Kidney (tissue), 22 donors: ENCODE measurements at places on chromosomes 1 and 21. TPM values are rescaled to one million over a fixed set of nuclear protein-coding genes. Genes with fewer than 3 reads are reported as not detected.

- no peaks in the 10 kb centered on the region for H3K27me3 ChIP-seq
- peaks cover 16% of the 10 kb centered on the region for H3K36me3 ChIP-seq
- no peak for DNase-seq
- H3K4me1 ChIP-seq, result no peaks in the 10 kb centered on the region
These were observed 53.1 kb downstream of the S100B start for GRCh38 chr21:46551636-46552241.

DNA sequence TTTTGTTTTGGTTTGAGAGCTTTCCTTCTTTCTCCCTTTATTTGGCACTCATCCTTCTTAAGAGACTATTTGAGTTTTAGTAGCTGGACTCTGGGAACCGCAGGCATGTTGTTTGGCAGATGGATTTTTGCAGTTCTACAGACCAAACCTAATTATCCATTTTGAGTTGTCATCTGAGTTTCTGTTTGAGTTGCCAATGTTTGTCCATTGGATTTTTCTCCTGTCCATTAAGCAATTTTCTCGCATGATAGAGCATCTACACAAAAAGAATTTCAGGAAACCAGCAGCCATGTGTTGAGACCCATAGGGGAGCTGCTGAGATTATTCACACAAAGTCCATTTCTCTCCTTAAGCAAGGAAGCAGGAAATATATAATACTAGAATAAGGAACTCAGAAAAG is 17.2 kb upstream of the CXADR start:
- no peaks in the 10 kb centered on the region for H3K36me3 ChIP-seq
- no peaks in the 10 kb centered on the region for H3K27me3 ChIP-seq
- DNase-seq, result no peak
- H3K27ac ChIP-seq, result no peak overlapping the region

GRCh38 chr1:217660353-217661062 is 29.4 kb downstream of the SPATA17 start:
- no peaks in the 10 kb centered on the region for H3K36me3 ChIP-seq
- no peak overlapping the region for H3K4me3 ChIP-seq
- H3K4me1 ChIP-seq, result no peaks in the 10 kb centered on the region
- no peak overlapping the region for H3K27ac ChIP-seq
- no peak for DNase-seq

Gene ACOT7
- 23.0 TPM for total RNA-seq

GRCh38 chr1:48726557-48727215 is 50.0 kb downstream of the BEND5 start:
- no peak overlapping the region for H3K4me3 ChIP-seq
- no peaks in the 10 kb centered on the region for H3K4me1 ChIP-seq
- no peaks in the 10 kb centered on the region for H3K27me3 ChIP-seq
- H3K36me3 ChIP-seq, result no peaks in the 10 kb centered on the region
- no peak for DNase-seq

- no peak overlapping the region for H3K4me3 ChIP-seq
- no peak overlapping the region for H3K27ac ChIP-seq
- no peaks in the 10 kb centered on the region for H3K27me3 ChIP-seq
- peaks cover 5% of the 10 kb centered on the region for H3K4me1 ChIP-seq
- DNase-seq, result peak; percentile 87
These were observed 132.0 kb downstream of the FOXD2 start for GRCh38 chr1:47569681-47570470.

DNA sequence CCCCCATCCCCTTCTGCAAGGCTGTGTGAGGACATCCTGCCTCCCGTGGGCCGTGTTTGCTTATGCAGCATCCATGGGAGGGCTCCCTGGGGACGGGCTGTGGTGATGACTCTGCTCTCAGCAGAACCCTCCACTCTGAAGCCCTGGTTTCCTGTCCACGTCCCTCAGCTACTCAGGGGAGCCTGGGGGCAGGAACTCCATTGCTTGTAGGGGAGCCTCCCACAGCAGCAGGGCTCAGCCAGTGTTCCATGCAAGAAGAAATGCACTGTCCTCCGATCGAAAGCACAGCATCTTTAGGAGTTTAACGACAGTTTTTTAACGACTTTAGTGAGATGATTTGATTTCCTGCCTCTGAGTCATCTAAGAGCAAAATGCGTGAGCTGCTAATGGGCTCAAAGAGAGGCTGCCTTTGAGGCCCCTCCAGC is 8.3 kb upstream of the KCNAB2 start:
- no peak overlapping the region for H3K27ac ChIP-seq
- H3K27me3 ChIP-seq, result peaks cover 3% of the 10 kb centered on the region
- no peak for DNase-seq
- H3K36me3 ChIP-seq, result no peaks in the 10 kb centered on the region

Gene DENND2D
- total RNA-seq, result 81.0 TPM

Gene ORC1
- total RNA-seq, result 0.50 TPM

GRCh38 chr1:61289232-61290098 is 207.1 kb downstream of the NFIA start:
- no peak for DNase-seq
- no peak overlapping the region for H3K27ac ChIP-seq
- H3K4me3 ChIP-seq, result no peak overlapping the region
- H3K27me3 ChIP-seq, result no peaks in the 10 kb centered on the region

Gene CYYR1
- 23.4 TPM for total RNA-seq

- peak; percentile 26 for DNase-seq
- no peak overlapping the region for H3K4me3 ChIP-seq
- H3K36me3 ChIP-seq, result no peaks in the 10 kb centered on the region
- no peak overlapping the region for H3K27ac ChIP-seq
These were observed 19.7 kb upstream of the ABCG1 start for GRCh38 chr21:42198929-42199867.

GRCh38 chr1:90706437-90707362 is 10.4 kb downstream of the BARHL2 start:
- peaks cover 56% of the 10 kb centered on the region for H3K27me3 ChIP-seq
- H3K27ac ChIP-seq, result no peak overlapping the region
- peak overlapping the region; percentile 47 for H3K4me3 ChIP-seq
- no peaks in the 10 kb centered on the region for H3K4me1 ChIP-seq

- no peaks in the 10 kb centered on the region for H3K27me3 ChIP-seq
- no peaks in the 10 kb centered on the region for H3K36me3 ChIP-seq
- no peak overlapping the region for H3K4me3 ChIP-seq
- peaks cover 10% of the 10 kb centered on the region for H3K4me1 ChIP-seq
- no peak overlapping the region for H3K27ac ChIP-seq
These were observed 19.5 kb downstream of the USP24 start for GRCh38 chr1:55195521-55196233.

DNA sequence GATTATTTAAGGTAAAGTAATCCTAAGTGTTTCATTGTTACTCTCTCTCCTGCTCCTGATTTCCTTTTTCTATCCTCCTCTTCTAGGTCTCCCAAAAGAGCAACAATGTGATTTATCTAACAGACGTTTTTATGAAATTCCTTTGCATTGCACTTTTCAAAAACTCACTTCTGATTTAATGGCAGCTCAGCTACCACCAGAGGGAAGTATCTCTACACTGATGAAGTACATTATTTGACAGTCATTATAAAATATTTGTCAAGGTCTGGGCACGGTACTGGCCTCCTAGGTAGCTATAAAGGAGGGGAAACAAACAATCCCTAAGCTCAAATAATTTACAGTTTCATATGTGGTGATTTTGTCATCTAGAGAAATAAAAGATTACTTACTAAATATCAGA is 15.6 kb downstream of the TMPRSS15 start:
- H3K27me3 ChIP-seq, result no peaks in the 10 kb centered on the region
- H3K4me1 ChIP-seq, result no peaks in the 10 kb centered on the region
- no peak overlapping the region for H3K27ac ChIP-seq
- DNase-seq, result no peak

Gene UTP25
- total RNA-seq, result 8.9 TPM

Gene ST6GALNAC3
- total RNA-seq, result 15.8 TPM

DNA sequence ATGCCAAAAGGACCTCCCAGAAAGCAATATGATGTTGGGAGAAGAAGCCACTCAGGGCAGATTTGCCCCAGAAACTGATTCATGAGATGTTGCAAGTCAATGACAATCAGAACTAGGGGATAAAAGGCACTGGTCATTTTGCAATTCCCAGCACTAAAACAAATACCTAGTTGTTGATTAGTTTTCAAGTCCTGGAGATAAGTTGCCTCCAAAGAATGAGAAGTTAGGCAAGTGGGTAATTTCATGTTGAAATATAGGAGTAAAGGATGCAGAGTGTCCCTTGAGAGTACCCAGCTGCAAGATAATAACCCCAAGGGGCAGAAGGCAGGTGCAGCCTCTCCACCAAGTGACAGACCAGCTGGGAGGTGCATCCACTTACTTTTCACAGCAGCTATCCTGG is 363.6 kb downstream of the PBX1 start:
- H3K4me3 ChIP-seq, result no peak overlapping the region
- H3K27ac ChIP-seq, result no peak overlapping the region
- H3K4me1 ChIP-seq, result no peaks in the 10 kb centered on the region
- no peaks in the 10 kb centered on the region for H3K27me3 ChIP-seq
- no peak for DNase-seq

DNA sequence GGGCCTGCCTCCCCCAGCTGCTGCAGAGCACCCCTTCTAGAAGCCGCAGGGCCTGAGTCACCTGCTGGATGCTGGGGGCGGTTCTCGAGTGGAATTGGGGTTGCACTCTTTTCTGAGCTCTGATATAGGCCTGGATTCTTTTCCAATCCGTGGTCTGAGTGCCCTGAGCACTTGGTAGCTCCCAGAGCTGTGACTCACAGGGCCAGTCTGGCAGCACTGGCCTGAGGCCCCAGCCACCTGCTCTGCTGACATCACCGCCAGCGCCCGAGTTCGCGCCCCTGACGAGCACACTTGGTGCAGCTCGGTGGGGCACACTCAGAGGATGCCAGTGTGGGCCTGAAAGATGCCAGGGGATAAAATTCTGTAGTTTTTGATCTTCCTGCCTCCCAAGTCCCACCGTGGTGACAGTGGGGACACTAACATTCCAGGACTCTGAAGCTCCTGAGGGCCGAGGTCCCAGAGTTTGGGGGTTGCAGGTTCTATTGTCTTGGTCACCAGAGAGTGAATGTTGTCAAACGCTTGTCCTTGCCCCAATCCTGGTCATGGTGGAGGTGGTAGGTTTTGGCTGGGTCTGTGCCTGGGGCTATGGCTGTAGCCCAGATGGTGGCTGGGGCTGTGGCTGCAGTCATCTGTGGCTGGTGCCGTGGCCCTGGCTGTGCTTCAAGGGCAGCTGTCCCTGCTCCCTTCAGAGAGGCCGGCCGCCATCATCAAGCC is 74.6 kb downstream of the OBSCN start:
- no peaks in the 10 kb centered on the region for H3K36me3 ChIP-seq
- no peak overlapping the region for H3K27ac ChIP-seq
- no peaks in the 10 kb centered on the region for H3K4me1 ChIP-seq
- no peaks in the 10 kb centered on the region for H3K27me3 ChIP-seq

Gene CR1L
- 0.44 TPM for total RNA-seq

DNA sequence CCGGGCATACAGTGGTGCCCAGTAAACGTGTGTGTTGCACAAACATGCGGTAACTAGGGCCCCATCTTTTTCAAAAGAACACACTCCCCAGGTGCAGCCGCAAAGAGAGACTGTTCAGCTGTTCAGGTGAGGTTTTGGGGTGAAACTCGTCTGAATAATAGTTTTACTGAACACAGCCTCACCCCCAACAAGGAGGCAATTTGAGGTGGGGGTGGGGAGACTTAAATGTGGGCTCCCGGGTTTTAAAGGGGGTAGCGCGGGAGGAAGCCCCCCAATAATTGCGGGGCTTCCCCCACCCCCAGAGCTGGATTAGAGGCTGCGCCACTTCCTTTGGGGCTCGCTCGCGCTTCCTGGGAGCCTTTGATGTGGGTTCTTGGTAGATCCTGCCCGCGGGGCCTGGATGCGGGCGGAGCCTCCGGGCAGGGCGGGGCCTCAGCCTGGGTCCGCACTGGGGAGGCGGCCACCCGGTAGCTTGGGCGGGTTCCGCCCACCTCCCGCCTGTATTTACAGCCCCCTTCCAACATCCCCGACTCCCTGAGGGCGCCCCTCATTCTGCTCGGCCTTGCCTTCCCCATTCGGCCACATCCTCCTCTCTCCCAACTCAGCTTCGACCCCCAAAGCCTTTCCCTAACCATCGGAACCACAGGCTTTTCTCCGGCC is 6.4 kb upstream of the EPHA2 start:
- H3K4me3 ChIP-seq, result no peak overlapping the region

- H3K27ac ChIP-seq, result no peak overlapping the region
- no peaks in the 10 kb centered on the region for H3K27me3 ChIP-seq
- DNase-seq, result no peak
- H3K4me1 ChIP-seq, result no peaks in the 10 kb centered on the region
These were observed 2.3 kb downstream of the MYOG start for GRCh38 chr1:203083463-203083921.

GRCh38 chr21:31931644-31932469 is 59.0 kb downstream of the HUNK start:
- no peak for DNase-seq
- no peak overlapping the region for H3K4me3 ChIP-seq

DNA sequence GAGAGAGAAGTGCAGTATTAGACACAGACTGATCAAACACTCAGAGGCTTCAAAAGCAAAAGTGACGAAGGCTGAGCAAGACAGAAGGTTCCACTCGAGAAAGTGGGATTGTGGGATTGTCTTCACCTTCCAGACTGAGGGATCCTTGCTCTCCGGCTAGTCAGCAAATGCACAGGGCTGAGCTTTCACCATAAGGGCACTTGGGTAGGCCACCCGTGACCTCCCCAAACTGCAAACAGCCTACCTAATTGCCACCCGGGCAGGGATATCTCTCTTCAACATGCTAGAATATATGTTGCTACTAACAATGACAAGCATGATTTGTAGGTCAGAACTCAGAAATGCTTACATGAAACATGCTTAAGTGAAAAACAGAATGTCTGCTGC is 35.3 kb upstream of the RIPK4 start:
- H3K4me3 ChIP-seq, result no peak overlapping the region
- peaks cover 3% of the 10 kb centered on the region for H3K36me3 ChIP-seq
- DNase-seq, result no peak
- H3K27me3 ChIP-seq, result no peaks in the 10 kb centered on the region
- no peak overlapping the region for H3K27ac ChIP-seq
- H3K4me1 ChIP-seq, result no peaks in the 10 kb centered on the region

DNA sequence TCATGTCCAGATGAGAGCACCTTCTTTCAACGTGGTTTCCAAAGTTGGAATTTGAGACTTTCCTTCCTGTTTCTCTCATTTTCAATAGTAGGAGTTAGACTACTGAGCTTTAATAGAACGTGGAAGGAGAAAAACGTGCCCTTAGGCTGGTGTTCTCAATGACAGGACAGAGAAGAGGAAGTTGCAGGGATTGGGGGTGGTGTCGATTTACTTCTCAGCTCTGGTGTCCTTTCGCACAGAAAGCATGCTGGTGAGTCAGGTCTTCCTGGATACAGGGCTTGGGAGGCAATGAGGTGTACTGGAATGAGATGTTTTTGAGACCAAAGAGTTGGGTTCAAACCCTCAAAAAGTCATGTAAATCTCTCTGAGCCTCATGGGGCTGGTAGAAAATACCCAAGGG is 67.1 kb downstream of the HIVEP3 start:
- no peaks in the 10 kb centered on the region for H3K4me1 ChIP-seq
- no peak for DNase-seq
- H3K27me3 ChIP-seq, result no peaks in the 10 kb centered on the region
- no peak overlapping the region for H3K4me3 ChIP-seq

- H3K4me1 ChIP-seq, result peaks cover 5% of the 10 kb centered on the region
- no peak overlapping the region for H3K4me3 ChIP-seq
- H3K27ac ChIP-seq, result no peak overlapping the region
- no peaks in the 10 kb centered on the region for H3K36me3 ChIP-seq
- H3K27me3 ChIP-seq, result no peaks in the 10 kb centered on the region
These were observed 16.6 kb upstream of the LEMD1 start for GRCh38 chr1:205438213-205439158.
